Fibroblast of the aortic adventitia (primary cell): ENCODE measurements at places on chromosomes 12 and 14.

DNA sequence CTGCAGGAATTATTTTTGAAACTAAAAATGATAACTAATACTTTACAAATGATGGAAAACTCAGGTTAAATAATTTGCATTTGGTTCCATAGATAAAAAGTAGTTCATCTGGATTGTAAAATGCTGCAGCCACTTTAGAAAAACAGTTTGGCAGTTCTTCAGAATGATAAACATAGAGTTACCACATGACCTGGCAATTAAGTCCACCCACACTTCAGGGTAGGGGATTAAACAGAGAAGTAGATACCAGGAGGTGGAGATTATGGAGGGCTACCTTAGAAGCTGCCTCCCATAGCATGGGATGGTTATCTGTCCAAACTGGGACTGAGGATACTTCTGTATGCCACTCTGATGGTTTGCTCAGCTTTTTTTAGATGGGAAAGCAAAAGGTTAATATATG, 22.2 kb downstream of the ARF6 start:
- DNase-seq: no peak

DNA sequence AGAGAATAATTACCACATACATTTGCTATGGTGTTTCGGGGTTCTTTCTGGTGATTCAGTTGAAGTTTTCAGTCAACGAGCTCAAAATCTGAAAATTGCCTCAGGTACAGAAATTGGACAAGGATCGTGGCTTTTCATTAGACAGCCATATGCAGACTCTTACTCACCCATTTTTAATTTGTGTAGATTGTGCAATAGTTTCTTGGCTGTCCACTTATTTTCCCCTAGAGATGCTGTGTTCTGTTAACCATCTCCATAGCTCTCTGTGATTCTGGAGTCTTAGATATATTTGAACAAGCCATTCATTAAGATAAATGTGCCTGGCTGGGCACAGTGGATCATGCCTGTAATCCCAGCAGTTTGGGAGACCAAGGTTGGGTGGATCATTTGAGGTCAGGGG, 497.1 kb upstream of the RPL10L start:
- DNase-seq: no peak

- DNase-seq: no peak
Measured at GRCh38 chr14:67949771-67950170, 130.2 kb downstream of the RAD51B start.

DNA sequence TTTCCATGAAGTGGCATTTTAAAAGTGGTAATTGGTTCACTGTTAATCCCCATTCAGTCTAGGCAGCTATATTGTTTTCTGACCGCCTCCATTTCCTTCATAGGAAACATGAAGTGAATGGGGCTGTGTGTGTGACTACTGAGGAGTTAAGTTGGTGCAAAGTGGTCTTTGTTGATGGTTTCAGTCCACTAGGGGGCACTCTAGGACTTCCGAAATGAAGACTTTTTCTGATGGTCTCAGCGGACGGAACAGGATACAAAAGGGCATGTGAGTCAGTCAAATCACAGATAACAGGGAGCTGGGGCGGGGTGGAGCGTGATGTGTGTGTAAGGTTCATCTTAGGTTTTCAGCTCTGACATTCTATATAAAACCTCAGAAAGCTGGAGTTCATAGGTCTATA, 240.1 kb upstream of the OR4E1 start:
- peak; percentile 63 for DNase-seq

GRCh38 chr14:74360163-74360562, 11.9 kb downstream of the VRTN start:
- DNase-seq: no peak

- DNase-seq: no peak
Measured at GRCh38 chr12:52815676-52816588, 2.0 kb upstream of the KRT4 start.

DNA sequence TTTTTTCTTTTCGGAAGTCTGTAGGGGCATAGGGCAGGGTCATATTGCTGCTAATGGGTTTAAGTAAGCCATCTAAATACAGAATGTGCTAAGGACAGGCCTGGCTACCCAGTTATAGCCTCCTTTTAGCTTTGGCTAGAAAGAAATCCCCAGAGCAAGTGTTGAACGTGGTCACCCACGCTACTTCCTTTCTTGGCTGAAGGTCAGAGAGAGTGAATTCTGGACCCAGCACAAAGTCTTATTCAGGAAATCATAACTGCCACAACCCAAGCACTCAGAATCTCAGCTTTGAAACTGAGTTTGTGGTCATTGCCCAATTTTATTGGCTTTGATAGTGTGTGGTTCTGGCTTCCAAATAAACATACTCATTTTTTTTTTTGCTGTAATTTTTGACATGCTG, 542.1 kb upstream of the ATP2B1 start:
- peak; percentile 88 for DNase-seq

DNA sequence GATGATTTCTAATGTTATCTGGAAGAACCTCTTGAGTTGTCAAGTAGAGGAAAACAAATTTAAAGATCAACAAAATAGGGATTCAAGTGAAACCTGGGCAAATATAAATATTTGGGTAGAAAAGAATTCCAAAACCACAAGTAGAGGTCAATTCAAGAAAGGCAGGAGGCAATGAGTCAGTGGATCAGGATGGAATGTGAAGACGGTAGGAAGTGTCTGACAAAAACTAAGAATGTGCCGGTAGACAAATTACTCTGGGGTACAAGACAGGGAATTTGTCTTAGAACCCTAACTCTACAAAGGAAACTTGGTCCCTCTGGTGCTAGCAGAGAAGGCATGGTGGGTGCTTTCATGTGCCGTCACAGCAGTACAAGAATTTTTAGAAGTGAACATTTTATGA, 13.6 kb downstream of the ABCD2 start:
- DNase-seq: no peak

DNA sequence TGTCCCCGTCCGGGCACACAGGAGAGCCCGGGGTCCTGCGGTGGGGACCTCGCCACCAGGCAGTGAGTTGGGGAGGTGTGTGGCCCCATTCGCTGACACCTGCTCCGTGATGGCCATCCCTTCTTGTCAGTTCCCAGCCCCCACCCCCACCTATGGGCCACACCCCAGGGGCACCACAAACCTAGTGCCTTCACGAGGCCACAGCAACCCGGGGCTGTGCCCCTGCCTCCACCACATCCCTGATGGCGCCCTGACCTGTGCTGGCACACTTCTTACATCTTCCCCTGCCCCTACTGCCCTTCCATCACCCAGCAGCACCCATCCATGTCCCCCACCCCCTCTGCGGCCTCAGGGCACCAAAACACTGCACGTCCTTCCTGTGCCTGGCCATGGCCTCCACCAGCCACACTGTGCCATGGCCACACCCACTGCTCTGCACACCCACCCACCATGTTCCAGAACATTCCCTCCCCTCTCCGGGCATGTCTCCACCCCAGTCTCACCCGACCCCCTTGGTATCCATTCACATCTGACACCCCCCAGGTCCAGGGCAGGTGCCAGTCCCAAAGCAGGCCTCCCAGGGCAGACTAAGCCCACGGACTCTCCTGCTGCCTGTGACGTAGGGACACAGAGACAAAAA, 24.4 kb downstream of the JAG2 start:
- DNase-seq: no peak
